ENCODE measurements at places on chromosomes 5 and 9. TPM values are rescaled to one million over a fixed set of nuclear protein-coding genes. Genes with fewer than 3 reads are reported as not detected.
A peak's percentile ranks its signal among the peaks of the same experiment; 100 is the strongest.

DNA sequence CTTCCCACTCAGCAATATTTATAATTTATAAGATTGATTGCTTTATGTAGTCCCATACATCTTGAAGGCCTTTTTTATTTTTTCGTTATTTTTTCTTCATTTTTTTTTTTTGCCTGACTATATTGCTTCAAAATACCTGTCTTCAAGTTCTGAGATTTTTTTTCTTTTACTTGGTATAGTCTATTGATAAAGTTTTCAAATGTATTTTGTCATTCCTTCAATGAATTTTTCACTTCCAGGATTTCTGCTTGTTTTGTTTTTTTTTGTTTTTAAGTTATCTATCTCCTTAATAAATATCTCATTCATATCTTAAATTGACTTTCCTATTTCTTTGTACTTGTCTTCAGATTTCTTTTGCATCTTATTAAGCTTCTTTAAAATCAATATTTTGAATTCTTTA is 905.6 kb upstream of the CDH6 start:
- no peak for DNase-seq

- no peak for DNase-seq
These were observed 9.4 kb downstream of the ADAMTSL2 start for GRCh38 chr9:133543772-133544467.

DNA sequence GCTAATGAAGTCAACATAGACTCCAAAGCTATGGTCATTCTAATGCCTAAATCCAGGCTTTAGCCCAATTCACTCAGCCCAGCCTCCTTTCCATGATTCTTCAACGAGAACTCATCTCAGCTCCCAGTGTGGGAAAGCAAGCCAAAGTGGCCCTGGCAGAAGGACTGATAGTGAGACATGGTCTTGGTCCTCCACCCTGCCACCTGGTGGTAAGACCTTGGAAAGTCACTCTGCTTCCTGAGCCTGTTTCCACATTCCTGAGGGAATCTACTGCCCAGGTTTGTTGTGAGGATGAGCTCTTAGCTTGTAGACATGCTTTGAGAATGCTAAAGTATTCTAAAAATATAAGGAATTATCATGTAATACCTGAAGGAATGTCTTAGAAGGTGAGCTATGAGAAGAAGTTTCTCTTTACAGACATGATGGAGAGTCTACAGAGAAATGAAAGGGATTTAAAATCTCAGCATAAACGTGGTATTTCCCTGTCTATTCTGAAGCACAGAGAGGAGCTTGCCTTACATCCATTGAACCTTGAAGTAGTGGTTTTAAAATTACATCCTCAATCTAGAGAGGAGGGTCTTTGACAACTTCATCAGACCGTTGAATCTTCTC is 173.5 kb downstream of the TRIM32 start:
- peak; percentile 55 for DNase-seq

- no peak for DNase-seq
These were observed 72.6 kb downstream of the VAV2 start for GRCh38 chr9:133919253-133920115.

The FAM53C gene
- 40.2 TPM for polyA plus RNA-seq

DNA sequence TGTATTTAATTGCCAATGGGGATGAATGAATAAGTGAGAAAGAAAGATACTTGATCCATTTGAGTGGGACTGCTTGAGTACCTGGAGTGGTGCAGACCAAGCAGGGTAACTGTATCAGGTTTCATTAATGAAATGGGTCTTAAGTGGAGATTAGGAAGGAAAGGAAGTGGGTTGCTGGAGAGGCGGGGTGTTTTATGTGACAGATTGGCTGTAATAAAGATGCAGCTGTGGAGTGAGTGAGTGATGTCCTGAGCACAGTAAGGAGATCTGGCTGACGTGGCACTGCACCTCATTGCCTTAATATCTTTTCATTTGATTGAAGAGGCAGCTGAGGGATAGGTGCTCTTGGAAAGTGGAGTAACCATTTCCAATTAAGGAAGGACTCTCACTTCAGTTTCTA is 161.0 kb upstream of the CCDC152 start:
- no peak for DNase-seq

GRCh38 chr5:53323943-53324642 is 156.3 kb upstream of the FST start:
- DNase-seq: no peak

GRCh38 chr5:179747811-179748210 is 15.2 kb downstream of the MAML1 start:
- no peak for DNase-seq

GRCh38 chr5:171226864-171227263 is 82.2 kb upstream of the TLX3 start:
- no peak for DNase-seq

GRCh38 chr5:149261246-149261645 is 10.4 kb upstream of the AFAP1L1 start:
- DNase-seq: no peak

- no peak for DNase-seq
These were observed 122.6 kb downstream of the APBA1 start for GRCh38 chr9:69549310-69550202.

DNA sequence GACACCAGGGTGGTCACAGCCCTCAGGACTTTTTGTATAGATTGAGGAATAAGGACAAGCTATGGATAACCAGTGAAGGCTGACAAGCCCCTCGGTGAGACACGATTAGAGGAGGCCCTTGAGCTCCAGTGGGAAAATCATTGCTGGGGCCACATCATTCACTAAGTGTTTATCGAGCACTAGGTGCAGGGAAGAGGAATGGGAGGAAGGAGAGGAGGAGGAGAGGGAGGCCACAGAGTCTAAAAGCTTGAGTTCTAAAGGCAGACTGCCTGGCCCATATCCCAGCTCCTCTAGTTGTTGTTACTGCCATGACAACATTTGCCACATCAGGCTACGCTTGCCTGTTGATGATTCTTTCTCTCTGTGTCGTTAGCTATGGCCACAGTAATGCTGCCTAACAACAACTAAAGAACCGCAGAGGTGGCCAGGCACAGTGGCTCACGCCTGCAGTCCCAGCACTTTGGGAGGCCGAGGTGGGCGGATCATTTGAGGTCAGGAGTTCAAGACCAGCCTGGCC is 37.6 kb downstream of the NKX2-5 start:
- peak; percentile 13 for DNase-seq

Measured in left lung (tissue), 14 donors.